ENCODE measurements at places on chromosomes 1 and 21. TPM values are rescaled to one million over a fixed set of nuclear protein-coding genes. Genes with fewer than 3 reads are reported as not detected.

Gene CFAP57
- 0.14 TPM for total RNA-seq

Gene ACOT11
- total RNA-seq = 4.1 TPM

Gene IGSF9
- total RNA-seq = not detected

Gene TTC24
- total RNA-seq = not detected

Gene CNTN2
- total RNA-seq = not detected

Gene S100A16
- 530 TPM for total RNA-seq

Gene USP24
- 69.1 TPM for total RNA-seq

Gene TLR5
- total RNA-seq = 0.27 TPM

Gene PGLYRP4
- not detected for total RNA-seq

Gene OR2T35
- total RNA-seq = not detected

Gene PHGDH
- 15.5 TPM for total RNA-seq

Gene FLAD1
- 21.6 TPM for total RNA-seq

Gene PODN
- total RNA-seq = 0.29 TPM

Gene SORT1
- 12.9 TPM for total RNA-seq

Gene CXADR
- total RNA-seq = 17.7 TPM

Gene COL8A2
- total RNA-seq = 3.6 TPM

Gene LDLRAD1
- total RNA-seq = not detected

Gene DEPDC1
- total RNA-seq = 45.5 TPM

Gene BMP8B
- 0.22 TPM for total RNA-seq

Gene L1TD1
- not detected for total RNA-seq

Gene CYP4X1
- 4.3 TPM for total RNA-seq

Gene SMIM1
- total RNA-seq = 0.66 TPM

Gene FMO4
- total RNA-seq = 0.65 TPM

Gene CR1
- not detected for total RNA-seq

Gene SLAMF7
- total RNA-seq = not detected

Gene LRRIQ3
- total RNA-seq = 0.93 TPM

Gene KCNA2
- total RNA-seq = not detected

Gene COL16A1
- total RNA-seq = 0.93 TPM

Gene CD160
- not detected for total RNA-seq

Gene PLXNA2
- total RNA-seq = 185 TPM

Gene TRIM67
- not detected for total RNA-seq

Gene CLDN17
- total RNA-seq = not detected

Gene NCF2
- total RNA-seq = not detected

Gene SEMA4A
- total RNA-seq = 1.0 TPM

Gene FCN3
- not detected for total RNA-seq

Gene PTGFRN
- total RNA-seq = 12.8 TPM

Gene FOXJ3
- total RNA-seq = 41.2 TPM

Gene PGLYRP3
- total RNA-seq = not detected

Gene HUNK
- total RNA-seq = under 0.01 TPM

Gene TEDDM1
- total RNA-seq = not detected

Gene TRPM2
- not detected for total RNA-seq

Gene ODR4
- 20.2 TPM for total RNA-seq

Gene E2F2
- total RNA-seq = 3.9 TPM

Gene SFN
- not detected for total RNA-seq
